ENCODE measurements at places on chromosomes 3 and 15.

DNA sequence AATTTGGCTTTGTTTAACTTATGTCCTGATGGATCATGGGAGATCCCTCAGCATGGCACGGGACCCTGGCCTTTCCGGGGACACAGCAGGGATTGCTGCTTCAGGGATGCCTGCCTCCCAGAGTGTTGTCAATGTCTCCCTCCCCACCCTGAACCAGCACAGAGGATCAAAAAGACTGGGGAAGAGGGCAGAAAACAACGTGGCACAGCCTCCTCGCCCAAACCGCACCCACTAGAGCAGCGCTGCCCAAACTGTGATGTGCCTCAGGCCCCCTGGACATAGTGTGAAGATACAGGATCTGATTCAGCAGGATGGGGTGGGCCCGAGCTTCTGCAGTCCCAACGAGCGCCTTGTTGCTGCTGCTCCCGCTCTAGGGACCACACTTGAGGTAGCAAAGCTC lies 34.5 kb downstream of the SLC6A20 start:
- no peak for DNase-seq

DNA sequence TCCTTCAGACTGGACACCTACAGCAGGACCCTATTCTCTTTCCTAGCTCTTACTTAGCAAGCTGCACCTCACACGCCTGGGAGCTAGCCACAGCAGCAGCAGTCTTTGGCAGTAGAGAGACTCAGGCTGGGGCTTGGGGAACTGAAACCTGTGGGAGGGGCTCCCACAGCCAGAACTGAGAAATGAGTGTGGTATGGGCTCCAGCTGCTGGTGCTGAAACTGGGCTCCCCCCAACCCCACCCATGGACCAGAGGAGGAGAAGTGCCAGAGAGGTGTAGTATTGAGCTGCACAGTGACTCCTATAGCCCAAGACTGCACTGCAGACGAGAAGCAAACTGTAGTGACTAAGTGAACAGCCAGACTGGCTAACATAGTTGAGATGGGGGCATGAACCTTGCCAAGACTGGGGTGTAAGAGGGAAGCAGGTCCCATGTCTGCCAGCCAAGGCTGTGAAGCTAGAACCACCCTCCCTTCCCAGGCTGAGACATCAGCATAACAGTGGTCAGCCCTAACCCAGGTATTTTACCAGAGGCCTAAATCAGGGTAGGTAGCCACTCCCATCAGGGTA lies 62.5 kb downstream of the MYO5A start:
- peak; percentile 12 for DNase-seq

GRCh38 chr3:111725706-111726105 lies 130.6 kb upstream of the ZBED2 start:
- DNase-seq: no peak

GRCh38 chr3:150149651-150150051 lies 179.0 kb upstream of the PFN2 start:
- no peak for DNase-seq

GRCh38 chr3:11820531-11821041 lies 26.1 kb downstream of the TAMM41 start:
- DNase-seq: no peak

- DNase-seq: no peak
These were observed 252.5 kb upstream of the SOX14 start for GRCh38 chr3:137511655-137512054.

DNA sequence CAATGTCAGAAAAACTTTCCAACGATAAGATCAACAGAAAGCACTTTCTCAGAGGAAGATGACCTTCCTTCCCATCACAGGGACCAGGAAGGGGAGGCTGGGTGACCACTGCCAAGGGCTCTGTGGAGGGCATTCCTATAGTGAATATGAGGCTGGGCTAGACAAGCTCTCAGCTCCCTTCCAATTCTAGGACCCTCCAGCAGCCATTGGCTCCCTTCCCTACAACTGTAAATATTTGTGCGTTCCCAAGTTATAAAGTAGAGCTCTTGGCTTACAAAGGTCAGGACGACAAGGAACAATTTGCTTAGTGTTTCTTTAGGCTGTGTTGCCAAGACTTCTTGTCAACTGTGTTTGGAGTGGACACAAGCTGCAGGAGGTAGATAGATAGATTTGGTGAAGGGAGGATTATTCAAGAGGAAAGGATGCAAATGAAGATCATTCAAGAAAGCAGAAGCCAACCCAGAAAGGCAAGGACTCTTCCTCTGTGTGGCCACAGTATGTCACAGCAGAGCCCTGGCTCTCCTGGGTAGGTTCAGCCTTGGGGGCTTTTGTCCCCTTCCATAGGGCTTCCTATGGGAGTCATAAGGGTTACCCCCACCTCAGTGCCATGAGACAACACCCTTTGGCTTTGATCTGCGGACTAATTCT lies 223.6 kb upstream of the TLE3 start:
- no peak for DNase-seq

DNA sequence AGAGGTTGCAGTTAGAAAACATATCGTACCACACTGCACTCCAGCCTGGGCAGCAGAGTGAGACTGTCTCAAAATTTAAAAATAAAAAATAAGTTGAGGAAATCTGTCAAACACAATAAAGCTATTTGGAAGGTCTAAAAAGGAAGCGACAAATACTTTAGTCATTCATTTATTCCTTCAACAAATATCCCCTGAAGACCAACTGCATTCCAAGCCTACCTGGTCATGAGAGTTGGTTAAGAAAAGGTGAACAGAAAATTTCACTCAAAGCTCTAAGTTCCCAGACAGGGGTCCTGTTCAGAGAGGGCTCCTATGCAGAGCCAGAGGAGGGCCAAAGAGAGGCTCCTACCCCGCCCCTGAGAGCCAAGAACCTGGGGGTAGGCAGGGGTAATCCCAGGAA lies 15.4 kb upstream of the PRKAR2A start:
- DNase-seq: no peak

DNA sequence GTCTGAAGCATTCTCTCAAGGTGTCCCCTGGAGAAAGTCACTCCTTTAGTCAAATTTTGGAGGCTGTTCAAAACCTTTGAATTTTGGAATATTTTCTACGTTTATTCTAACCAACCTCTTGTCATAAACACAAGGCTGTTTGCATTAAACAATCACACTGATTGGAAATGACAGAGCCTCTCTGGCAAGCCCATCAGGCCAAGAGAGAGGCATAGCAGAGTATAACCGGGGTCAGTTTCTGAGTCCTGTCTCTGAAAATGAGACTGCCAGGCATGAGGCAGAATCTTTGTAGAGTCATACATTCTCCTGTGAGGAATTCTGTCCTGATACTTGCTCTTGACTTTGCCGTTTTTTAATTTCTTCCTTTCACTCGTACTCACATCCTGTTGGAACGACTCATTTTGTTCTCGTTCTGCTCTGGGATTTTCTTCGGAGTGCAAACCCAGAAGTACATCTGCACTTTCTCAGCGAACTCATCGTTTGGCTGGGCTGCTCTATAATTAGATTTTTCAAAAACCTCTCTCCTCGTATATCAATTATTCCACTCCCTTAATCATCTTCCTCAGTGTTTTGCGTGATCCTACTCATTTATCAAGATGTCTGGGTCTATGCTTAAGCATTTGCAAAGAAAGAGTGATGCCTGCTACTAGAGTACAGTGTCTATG lies 114.2 kb downstream of the AGBL1 start:
- no peak for DNase-seq

GRCh38 chr3:110667216-110667615 lies 404.4 kb upstream of the NECTIN3 start:
- DNase-seq: no peak
